ENCODE measurements at places on chromosomes 11 and 22. TPM values are rescaled to one million over a fixed set of nuclear protein-coding genes. Genes with fewer than 3 reads are reported as not detected.

Gene IGSF22
- not detected for total RNA-seq

Gene E2F8
- total RNA-seq = 0.36 TPM

Gene RANGAP1
- total RNA-seq = 29.8 TPM

Gene MN1
- 6.2 TPM for total RNA-seq

Gene RAG2
- total RNA-seq = not detected

Gene RASSF10
- 0.72 TPM for total RNA-seq

- no peaks in the 10 kb centered on the region for H3K36me3 ChIP-seq
- no peak overlapping the region for H3K4me3 ChIP-seq
- no peak overlapping the region for H3K27ac ChIP-seq
Observed at GRCh38 chr11:132627981-132628380, 904.3 kb downstream of the OPCML start.

- H3K4me3 ChIP-seq = no peak overlapping the region
- no peaks in the 10 kb centered on the region for H3K27me3 ChIP-seq
- no peaks in the 10 kb centered on the region for H3K36me3 ChIP-seq
- H3K27ac ChIP-seq = no peak overlapping the region
- peak; percentile 0 for DNase-seq
Observed at GRCh38 chr11:104734998-104735397, 163.3 kb downstream of the CASP12 start.

DNA sequence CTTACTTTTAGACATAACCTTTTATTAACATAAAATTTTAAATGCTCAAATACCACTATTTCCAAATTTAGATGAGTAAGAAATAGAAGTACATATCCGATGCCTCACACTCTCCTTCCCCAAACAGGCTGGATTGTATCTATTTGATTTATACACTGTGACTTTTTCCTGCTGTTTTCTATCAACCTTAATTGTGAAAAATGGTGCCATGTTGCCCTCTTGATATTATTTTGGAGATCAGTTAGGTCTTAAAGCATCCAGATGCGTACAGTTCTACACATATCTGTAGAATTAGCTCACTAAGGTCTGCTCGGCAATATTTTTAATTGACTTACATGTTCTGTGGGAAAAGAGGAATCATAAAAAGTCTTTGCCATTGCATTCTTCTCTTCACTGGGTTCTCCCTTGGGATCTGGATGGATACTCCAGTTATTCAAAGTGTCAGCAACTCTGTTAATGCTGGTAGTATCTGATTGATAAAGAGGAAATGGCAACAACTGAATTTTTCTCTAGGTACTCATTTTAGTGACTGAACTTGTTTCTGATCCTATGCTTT is 27.2 kb downstream of the EIF3M start:
- H3K27ac ChIP-seq = no peak overlapping the region
- H3K4me3 ChIP-seq = no peak overlapping the region
- no peaks in the 10 kb centered on the region for H3K4me1 ChIP-seq
- no peaks in the 10 kb centered on the region for H3K36me3 ChIP-seq

GRCh38 chr22:47228767-47229166 is 466.3 kb downstream of the TBC1D22A start:
- no peak overlapping the region for H3K27ac ChIP-seq
- no peak overlapping the region for H3K4me3 ChIP-seq
- H3K4me1 ChIP-seq = no peaks in the 10 kb centered on the region

DNA sequence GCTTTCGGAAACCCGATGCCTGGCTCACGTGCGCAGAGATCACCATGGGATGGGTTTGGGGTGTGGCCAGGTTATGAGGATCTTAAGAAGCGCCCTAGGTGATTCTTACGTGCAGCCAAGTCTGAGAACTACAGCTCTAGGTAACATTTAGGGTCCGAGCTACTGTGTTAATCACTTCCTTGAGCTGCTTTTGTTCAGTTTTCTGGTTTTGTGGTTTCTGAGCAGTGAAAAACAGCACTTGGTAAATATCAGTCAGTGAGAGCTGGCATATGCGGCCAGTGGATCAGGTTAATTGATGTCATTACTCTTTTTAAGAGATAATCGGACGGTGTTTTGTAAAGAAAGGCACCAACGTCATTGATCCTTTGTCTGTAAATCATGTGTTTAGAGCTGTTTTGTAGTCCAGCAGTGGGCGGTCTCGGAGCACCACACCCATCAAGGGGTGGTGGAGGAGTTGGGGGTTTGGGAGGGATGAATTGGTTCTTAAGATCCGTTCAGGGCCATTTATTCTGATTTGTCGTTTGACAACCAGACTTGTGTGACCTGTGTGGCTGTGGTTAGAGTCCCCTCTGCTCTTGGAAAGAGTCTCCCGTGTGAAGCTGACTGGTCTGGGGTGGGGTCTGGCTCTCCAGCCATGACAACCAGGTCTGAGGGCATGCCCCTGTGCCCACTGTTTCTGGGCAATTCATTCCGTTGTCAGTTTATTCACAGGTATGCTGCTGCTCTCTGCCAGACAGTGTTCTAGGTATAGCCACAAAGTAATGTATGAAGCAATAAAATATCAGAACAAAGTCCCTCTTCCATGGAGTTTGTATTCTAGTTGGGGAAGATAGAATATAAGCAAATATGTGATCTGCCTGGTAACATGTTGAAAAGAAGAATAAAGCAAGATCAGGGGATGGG is 61.9 kb upstream of the SORL1-AS1 start:
- H3K4me1 ChIP-seq = no peaks in the 10 kb centered on the region
- H3K27ac ChIP-seq = no peak overlapping the region
- DNase-seq = no peak
- no peaks in the 10 kb centered on the region for H3K36me3 ChIP-seq
- H3K27me3 ChIP-seq = peaks cover 22% of the 10 kb centered on the region

DNA sequence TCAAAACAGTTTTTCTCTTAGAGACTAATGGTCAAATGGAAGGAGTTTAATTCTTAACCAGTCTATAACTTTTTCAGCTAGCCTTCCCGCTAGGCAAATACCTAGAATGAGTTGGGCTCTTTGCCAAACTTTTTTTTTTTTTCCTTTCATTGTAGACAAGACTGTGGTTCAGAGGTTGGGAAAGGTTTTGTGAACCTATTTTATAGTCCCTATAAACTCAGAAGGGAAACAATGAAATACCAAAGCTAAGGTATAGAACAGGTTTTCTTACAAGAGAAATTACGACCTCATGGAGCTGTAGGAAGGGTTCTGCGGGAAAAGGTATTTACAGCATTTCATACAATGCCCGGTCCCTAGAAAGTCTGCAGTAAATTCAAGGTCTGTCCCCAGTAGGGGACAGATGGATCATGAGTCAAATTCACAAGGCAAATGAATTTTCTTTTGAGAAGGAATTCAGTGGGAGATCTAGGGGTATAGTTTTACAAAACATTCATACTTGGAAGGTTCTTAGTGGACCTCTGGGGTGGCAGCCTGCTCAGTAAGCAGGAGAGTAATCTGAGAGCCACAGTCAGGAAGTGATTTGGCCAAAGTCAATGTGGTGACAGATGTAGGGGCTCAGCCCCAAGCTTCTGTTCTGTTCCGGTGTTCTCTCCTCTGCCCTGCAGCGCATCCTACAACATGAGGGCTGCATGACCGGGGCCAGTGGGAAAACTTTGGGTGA is 146.8 kb downstream of the DBX1 start:
- H3K27me3 ChIP-seq = no peaks in the 10 kb centered on the region
- DNase-seq = peak; percentile 53
- no peaks in the 10 kb centered on the region for H3K36me3 ChIP-seq
- H3K4me1 ChIP-seq = peaks cover 7% of the 10 kb centered on the region

- no peaks in the 10 kb centered on the region for H3K36me3 ChIP-seq
- DNase-seq = peak; percentile 92
- H3K27ac ChIP-seq = no peak overlapping the region
Observed at GRCh38 chr11:65787649-65788622, 1.1 kb downstream of the OVOL1 start.

DNA sequence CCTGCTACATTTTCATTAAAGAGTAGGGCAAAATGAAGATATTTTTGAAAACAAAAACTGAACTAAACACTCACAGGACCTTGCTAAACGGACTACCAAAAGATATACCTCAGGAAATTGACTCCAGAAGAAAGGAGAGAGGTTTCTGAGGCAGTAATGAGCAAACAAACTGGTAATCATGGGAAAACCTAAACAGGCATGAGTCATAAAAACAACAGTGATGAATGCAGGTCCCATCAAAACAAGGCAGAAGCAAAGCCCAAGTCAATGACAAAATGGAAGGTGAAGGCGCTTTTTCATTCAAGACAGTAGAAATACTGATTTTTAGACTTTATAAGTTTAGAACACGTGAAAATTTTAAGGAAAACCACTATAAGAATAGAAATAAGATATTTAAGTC is 104.5 kb downstream of the EFCAB6 start:
- H3K4me3 ChIP-seq = no peak overlapping the region
- DNase-seq = no peak
- no peaks in the 10 kb centered on the region for H3K4me1 ChIP-seq
- no peaks in the 10 kb centered on the region for H3K27me3 ChIP-seq
- no peak overlapping the region for H3K27ac ChIP-seq

DNA sequence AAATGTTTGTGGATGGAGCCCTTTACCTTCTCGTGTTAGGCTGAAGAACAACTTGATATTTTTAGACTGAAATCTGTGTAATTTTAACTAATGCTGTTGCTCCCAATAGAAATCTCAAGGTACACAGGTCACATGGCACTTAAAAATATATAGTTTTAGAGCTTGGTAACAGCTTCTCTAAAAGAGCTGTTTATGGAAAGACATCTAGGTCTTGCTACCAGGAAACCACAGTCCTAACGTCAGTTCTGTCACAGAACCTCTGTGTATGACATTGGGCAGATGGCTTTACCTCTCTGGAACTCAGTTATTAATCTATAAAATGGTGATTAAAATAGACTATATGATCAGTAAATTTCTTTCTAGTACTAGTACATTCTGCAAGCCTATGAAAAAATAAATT is 35.4 kb downstream of the PAK1 start:
- no peaks in the 10 kb centered on the region for H3K4me1 ChIP-seq
- H3K27me3 ChIP-seq = peaks cover 33% of the 10 kb centered on the region
- H3K4me3 ChIP-seq = no peak overlapping the region
- H3K36me3 ChIP-seq = no peaks in the 10 kb centered on the region
- DNase-seq = peak; percentile 11

DNA sequence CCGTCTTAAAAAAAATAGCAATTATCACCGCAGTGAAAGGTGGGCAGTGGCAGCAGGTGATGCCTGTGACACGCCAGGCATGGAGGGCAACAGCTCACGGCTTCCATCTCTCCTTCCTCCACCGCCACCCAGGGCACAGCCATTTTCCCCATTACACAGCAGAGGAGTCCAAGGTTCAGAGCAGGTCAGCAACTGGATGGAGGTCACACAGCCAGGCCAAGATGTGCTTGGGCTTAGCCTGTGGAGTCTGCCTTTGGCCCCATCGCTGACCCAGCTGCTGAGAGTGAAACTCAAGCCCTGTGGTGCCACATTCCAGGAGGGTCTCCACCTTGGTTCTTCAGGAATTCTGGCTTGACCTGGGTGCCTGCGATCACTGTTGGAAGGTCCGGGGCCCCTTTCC is 411.1 kb downstream of the SHANK2 start:
- peak; percentile 47 for DNase-seq
- no peaks in the 10 kb centered on the region for H3K36me3 ChIP-seq
- no peak overlapping the region for H3K4me3 ChIP-seq
- no peaks in the 10 kb centered on the region for H3K27me3 ChIP-seq

GRCh38 chr22:36778020-36778419 is 2.1 kb upstream of the IFT27 start:
- peaks cover 17% of the 10 kb centered on the region for H3K4me1 ChIP-seq
- no peak overlapping the region for H3K27ac ChIP-seq
- no peak overlapping the region for H3K4me3 ChIP-seq
- DNase-seq = no peak
- H3K27me3 ChIP-seq = peaks cover 4% of the 10 kb centered on the region

- H3K4me3 ChIP-seq = no peak overlapping the region
- peaks cover 6% of the 10 kb centered on the region for H3K4me1 ChIP-seq
- H3K27ac ChIP-seq = no peak overlapping the region
- no peak for DNase-seq
Observed at GRCh38 chr11:106442032-106442431, 364.6 kb downstream of the AASDHPPT start.

DNA sequence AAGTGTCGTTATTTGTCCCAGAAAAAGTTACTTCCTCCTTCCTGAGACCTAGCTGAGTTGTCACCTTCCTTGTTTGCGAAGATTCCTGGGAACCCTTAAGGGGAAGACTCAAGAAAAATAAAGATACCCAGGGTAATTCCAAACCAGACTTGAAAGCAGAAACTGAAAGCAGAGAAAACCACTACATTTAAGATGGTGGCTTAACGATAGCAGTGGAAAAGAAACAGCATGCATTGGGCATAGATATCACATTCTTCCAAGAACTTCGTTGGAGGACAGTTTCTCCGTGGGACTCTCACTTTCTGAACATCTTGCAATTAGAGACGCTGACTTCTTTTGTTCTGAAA is 89.1 kb downstream of the FAM76B start:
- H3K27ac ChIP-seq = no peak overlapping the region
- no peaks in the 10 kb centered on the region for H3K27me3 ChIP-seq
- H3K4me3 ChIP-seq = no peak overlapping the region
- no peaks in the 10 kb centered on the region for H3K36me3 ChIP-seq
- DNase-seq = no peak
- H3K4me1 ChIP-seq = peaks cover 30% of the 10 kb centered on the region

DNA sequence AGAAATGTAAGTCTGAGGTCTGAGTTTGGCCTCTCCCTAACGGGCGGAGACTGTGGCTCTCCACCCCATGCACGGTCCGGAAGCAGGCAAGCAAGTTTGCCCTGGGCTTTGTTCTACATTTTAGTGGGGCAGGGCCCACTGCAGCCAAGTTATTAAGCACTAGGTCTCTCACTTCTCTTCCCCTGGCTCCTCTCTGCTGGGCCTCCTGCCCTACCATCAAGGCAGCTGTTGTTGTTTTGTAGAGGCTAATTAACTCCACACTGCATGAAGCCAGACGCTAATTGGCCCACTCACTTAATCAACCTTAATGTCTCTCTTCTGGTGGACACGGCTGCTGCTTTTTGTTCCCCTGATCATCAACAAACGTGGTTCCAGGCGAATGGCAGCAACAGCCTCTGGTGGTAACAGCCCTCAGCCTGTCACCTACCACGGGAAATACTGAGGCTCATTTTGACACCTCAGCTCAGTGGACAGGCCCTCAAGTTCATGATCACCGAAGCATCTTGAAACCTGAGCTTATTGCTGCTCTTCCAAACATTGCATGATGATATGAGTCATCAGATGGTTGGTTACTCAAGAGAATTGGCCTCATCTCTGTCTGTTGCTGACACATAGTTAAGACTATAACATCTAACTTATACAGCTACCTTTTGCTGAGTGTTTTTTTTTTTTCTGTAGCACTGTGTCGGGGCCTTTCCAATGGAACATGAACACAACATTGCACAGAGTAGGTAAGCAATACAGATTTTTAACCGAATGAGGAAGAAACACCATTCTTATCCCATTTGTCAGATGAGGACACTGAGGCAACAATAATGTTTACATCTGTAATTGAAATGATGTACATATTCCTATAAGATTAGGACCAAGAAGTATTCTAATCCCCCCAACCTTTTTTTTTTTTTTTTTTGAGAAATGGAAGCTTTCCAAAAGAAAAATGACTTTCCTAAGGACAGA is 20.8 kb upstream of the LMO2 start:
- H3K4me1 ChIP-seq = peaks cover 15% of the 10 kb centered on the region
- DNase-seq = peak; percentile 90
- no peak overlapping the region for H3K27ac ChIP-seq
- no peaks in the 10 kb centered on the region for H3K36me3 ChIP-seq
- no peak overlapping the region for H3K4me3 ChIP-seq
